ENCODE measurements at places on chromosomes 4 and X. TPM values are rescaled to one million over a fixed set of nuclear protein-coding genes. Genes with fewer than 3 reads are reported as not detected.

The MAOB gene
- total RNA-seq, result 126 TPM

The XK gene
- total RNA-seq, result 8.7 TPM

The SYN1 gene
- 11.1 TPM for total RNA-seq

The FAM3A gene
- 62.1 TPM for total RNA-seq

The DDX3X gene
- 123 TPM for total RNA-seq

The MAGEB10 gene
- total RNA-seq, result not detected

The SERPINA7 gene
- total RNA-seq, result not detected

The HPGD gene
- total RNA-seq, result 1.1 TPM

The TMSB15B gene
- 0.27 TPM for total RNA-seq

DNA sequence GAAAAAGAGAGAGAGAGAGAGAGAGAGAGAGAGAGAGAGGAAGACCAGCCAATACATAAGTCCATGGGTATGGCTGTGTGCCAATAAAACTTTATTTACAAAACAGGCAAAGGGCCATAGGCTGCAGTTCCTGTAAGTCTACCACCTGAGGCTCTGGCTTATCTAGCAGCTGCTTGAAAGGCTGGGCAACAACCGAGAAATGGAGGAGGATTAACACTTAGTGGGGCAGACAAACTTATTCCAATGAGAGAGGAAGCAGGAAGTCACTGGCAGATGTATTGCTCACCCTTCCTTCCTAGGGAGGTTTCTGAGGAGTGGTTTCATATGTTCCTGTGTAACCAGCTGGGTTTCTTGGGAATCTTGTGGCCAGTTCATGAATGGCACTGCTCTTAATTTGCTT lies 4.7 kb upstream of the GPR143 start:
- no peak for DNase-seq

- no peak for DNase-seq
Measured at GRCh38 chrX:151391722-151392121, 5.3 kb upstream of the VMA21 start.

GRCh38 chrX:19672222-19672812 lies 157.0 kb upstream of the MAP3K15 start:
- no peak for DNase-seq

DNA sequence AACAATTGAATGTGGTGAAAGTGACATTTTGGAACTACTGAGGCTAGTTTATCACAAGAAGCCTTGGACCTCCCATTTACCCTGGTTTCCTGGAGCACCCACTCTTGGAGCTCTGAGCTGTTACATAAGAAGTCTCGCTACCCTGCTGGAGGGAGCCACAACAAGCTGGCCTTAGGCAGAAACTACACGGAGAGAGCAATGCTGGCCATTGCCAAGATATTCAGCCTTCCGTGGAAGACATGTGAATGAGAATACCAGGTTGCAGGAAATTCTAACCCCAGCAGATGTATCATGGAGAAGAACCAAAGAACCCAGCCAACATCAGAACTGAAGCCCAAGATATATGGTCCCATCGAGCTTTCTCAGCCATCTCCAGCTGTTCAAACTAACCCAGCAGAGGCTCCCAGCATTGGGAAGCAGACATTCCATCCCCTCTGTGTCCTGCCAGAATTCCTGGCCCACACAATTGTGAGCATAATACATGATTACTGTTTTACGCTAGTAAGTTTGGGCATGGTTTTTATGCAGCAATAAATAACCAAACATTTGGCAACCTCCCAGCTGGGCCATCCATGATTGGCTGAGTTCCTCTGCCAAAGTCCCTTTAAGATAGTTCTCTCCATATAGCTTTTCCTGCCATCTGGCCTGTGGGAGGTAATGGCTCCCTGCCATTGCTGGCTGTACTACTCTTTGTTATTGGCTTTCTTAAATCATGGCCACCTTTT lies 17.9 kb upstream of the PDE5A start:
- DNase-seq, result no peak

GRCh38 chr4:11471618-11472017 lies 42.9 kb upstream of the HS3ST1 start:
- no peak for DNase-seq

GRCh38 chr4:38785901-38786402 lies 3.2 kb upstream of the TLR10 start:
- DNase-seq, result peak; percentile 71

- no peak for DNase-seq
Measured at GRCh38 chrX:43835559-43835958, 46.7 kb downstream of the MAOB start.

DNA sequence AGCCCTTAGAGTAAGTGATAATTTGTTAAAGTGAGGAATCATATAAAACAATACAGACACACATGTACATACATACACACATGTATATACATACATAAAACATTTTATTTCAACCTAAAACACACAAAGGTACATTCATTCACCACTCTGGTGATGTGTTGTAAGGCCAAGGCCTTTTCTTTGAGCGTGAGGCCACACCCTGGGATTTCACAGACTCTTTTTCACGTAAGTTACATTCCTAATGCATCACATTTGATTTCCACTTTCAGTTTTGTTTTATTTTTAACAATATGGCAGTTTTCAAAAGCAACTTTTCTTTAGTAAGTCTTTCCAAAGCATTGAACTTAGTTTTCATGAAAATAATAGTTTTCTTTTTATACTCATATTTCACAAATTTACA lies 170.7 kb downstream of the COL4A6 start:
- DNase-seq, result no peak

- DNase-seq, result no peak
Measured at GRCh38 chrX:22629105-22629725, 356.5 kb downstream of the CBLL2 start.

- DNase-seq, result no peak
Measured at GRCh38 chr4:137576446-137576845, 44.2 kb upstream of the PCDH18 start.

GRCh38 chr4:98746530-98746929 lies 88.1 kb upstream of the TSPAN5 start:
- no peak for DNase-seq

GRCh38 chrX:734362-734761 lies 103.8 kb downstream of the SHOX start:
- no peak for DNase-seq

GRCh38 chr4:35771571-35771970 lies 472.7 kb downstream of the ARAP2 start:
- DNase-seq, result no peak

GRCh38 chrX:124540474-124540873 lies 194.1 kb downstream of the SH2D1A start:
- no peak for DNase-seq

DNA sequence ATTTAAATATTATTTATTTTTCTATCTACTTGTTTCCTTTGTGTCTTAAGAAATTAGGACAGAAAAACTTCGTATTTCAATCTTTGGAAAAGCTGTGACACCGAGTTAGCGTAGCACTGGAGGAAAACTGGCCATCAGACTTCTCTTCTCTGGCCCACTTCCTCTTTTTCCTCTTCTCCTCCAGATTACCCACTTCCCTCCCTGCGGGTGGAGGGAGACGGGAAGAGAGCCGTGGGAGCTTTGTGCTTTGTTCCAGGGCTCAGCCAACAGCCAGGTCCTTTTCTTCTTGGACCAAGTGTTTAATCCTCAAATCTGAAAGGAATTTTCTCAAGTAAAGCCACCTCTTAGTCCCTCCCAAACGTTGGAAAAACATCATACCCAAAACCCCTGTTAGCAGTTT lies 29.7 kb downstream of the OFD1 start:
- DNase-seq, result no peak

DNA sequence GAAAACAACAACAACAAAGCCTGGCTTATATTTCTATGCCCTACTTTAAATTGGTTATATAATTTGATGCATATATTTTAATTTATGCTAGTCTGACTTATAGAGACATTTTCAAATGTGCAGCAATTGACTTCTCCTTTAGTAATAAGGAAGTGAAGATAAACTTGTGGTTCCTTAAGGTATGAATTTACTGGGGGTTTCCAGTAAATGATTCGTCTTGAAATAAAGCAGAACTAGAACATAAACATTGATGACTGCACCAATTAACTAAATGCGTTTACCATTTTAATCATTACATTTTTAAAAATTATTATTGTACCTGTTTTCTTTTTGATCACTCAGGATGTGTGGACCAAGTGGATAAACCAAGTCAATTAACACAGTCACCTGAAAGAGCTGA lies 99.6 kb upstream of the CCSER1 start:
- no peak for DNase-seq

GRCh38 chr4:78477276-78477675 lies 74.3 kb upstream of the ANXA3 start:
- no peak for DNase-seq

DNA sequence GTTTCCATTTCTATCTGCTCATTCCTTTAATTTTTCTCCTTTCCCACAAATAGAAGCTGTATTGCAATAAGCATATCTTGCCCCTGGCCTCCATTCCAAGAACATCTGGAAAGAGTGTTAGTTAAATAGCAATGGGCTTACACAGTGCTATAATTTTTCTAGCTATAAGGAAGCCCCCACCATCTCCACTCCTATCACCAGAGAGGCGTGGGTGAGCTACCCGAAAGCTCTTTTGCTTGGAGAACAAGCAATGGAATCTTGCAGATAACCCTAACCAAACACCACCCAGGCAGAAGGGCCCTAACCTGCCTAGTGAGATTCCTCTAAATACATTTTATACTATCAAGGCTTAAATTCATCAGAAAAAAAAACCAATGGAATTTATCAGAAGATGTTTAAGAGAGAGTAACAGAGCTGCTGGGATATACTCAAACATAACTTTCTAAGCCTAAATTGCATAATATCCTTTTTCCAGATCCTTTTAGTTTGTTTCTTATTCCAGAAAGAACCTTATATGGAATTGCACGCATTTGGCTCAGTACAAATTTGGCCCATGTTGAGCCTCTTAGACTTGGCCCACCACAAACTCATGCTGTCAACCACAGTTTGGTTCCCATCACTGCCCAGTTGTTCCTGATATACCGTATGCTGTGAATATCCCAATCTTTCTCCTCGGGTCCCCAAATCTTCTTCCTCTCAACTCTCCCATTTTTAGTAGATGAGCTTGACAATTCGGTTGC lies 91.6 kb upstream of the PLAC1 start:
- DNase-seq, result no peak

- no peak for DNase-seq
Measured at GRCh38 chr4:68344049-68344448, 5.8 kb downstream of the YTHDC1 start.

- no peak for DNase-seq
Measured at GRCh38 chr4:76716020-76716419, 181.9 kb downstream of the SOWAHB start.

DNA sequence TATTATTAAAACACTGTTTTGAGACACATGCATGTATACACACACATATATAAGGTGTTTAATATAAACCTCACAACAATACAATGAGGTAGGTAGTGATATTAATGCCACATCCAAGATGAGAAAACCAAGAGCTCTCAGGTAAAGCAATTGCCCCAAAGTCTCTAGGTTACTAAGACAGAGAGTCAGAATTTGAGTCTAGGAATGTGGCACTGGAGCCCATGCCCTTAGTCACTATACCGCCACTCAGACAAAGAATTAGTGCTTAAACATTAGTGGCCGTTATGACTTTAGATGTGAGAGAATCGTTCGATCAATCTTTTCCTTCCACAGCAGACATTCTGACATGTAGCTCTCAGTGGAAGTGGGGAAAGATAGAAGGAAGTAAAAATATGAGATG lies 108.2 kb upstream of the ACSL4 start:
- no peak for DNase-seq

- DNase-seq, result peak; percentile 97
Measured at GRCh38 chr4:70839589-70840093, at the start of gene GRSF1. GRSF1 (minus strand) TSS chr4:70839890; CDS start chr4:70839827, 63 bp downstream.

GRCh38 chrX:102560423-102561068 lies 38.8 kb upstream of the ARMCX5 start:
- no peak for DNase-seq

- no peak for DNase-seq
Measured at GRCh38 chr4:30863021-30863420, 142.9 kb downstream of the PCDH7 start.

DNA sequence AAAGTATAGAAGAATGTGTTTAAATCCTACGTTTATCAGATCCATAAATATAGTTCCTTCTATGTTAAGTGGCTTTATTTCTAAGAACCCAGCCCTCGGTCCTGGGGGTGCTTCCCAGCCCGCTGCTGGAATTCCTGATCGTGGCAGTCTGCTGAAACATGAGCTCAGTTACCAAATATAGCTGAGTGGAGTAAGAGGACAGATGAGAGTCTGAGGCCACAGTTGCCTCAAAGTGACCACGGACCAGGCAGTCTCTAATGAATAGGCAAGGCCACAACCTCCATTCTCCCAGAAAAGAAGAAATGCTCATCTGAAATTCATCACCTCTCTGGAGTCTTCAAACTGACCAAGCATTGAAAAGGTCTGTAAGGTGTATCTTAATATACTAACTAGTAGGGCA lies at the start of gene PALLD:
Gene PALLD (plus strand): TSS at position 219 of the 400 bp plus-strand sequence.
- DNase-seq, result no peak

DNA sequence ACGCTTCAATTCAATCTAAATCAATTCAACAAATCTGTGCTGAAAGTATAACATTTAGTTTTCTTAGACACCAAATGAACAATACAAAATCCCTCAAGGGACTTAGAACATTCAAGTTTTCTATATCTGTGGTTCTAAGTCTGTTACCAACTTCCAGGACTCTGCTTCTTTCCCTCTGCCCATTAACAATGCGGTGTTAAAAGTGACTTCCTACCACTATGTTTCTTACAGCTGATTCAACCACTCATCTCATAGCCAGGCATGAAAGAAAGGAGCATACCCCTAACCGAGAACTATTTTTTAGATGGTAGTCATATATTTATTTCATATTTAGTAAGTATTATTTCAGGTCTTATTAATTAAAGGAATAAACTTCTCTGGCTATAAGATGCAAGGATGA lies 38.9 kb downstream of the PPA2 start:
- DNase-seq, result no peak

DNA sequence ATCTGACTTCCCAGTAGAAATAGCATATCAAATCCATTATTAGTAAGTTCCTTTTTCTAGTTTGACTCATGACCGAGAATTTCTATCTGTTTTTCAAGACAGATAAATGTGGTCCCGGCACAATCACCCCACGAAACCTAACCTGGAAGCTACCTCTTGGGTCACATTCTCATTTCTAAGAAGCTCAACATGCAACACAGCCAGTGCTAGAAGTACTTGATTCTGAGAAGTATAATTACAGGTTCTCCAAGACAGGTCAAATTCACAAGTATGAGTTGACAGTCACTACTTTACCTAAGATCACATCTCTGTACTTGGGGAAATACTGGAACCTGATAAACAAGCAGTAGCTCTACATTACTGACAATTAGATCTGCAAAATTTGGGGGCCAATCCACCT lies 54.0 kb upstream of the PLAC1 start:
- DNase-seq, result no peak

DNA sequence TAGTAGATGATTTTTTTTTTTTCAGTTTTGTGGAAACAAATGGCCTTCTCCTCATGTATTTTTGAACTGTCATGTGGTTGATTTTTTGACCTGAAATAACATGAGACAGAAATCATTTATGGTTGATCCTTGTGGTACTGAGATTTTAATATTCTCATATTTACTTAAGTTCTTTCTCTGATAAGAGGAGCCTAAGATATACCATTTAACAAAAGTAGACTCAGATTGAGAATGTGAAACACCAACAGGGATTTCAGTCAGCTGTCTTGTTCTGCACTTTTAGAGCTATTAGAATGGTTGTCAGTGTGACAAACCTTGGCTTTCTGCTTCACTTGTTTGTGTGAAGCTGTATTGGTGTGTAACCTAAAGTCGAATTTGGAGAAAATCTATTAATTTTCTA lies 575.7 kb downstream of the SPOCK3 start:
- no peak for DNase-seq
